ENCODE measurements at places on chromosomes 4 and X. TPM values are rescaled to one million over a fixed set of nuclear protein-coding genes. Genes with fewer than 3 reads are reported as not detected.

CHRNA9 gene
- not detected for total RNA-seq

EFHC2 gene
- 2.2 TPM for total RNA-seq

VSIG1 gene
- 9.9 TPM for total RNA-seq

DMP1 gene
- not detected for total RNA-seq

RAI2 gene
- total RNA-seq = not detected

DNA sequence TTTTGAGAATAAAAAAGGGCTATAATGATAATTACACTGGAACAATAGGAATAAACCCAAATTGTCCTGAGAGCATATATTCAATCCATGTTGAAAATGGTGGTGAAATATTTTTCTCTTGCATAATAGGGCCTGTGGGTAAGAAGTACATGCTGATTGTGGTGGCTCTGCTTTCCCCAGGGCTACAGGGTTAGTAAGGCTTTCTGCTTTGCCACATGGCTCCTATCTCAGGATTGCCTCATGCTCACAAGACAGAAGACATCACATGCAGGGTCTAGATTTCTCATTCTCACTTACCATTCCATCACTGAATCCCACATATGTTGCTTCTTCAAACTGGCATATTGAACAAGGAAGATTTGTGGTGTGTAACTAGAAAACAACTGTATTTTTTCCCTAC lies 12.4 kb upstream of the VEGFC start:
- DNase-seq = no peak

DNA sequence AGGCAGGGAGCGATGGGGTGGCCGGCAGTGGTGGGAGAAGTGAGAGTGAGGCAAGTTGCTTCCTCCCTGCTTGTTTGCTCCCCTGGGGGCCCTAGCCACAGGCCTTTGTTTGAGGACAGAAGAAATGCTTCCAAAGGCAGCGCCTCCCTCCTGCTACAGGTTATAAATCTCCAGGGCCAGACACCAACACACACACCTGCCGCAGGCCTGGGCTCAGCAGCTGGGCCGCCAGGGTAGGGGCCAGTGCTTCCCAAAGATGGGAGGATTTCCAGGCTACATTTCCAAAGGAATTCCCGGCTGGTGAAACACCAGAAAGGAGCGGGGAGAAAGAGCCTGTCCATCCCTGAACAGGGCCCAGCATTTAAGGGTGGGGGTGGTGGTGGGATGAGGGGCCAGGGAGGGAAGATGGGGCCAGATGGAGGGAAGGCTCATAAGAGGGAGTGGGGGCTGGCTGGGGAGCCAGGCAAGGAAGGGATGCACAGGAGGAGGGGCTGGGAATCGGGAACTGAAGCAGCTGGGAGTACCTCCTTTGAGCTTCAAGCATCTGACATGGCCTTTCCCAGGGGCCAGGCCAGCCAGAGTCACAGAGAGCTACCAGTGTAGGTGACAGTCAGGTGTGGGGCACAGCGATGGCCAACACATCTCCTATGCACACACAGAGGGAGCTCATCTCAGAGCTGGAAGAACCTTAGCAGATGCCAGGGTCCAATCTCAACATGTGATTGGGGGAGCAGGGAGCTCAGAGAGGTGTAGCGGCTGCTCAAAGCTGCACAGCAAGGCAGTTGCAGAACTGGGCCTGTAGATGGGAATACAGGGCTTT lies 143.9 kb downstream of the PJA1 start:
- DNase-seq = no peak

GRCh38 chr4:80239480-80240150 lies 26.8 kb upstream of the FGF5 start:
- no peak for DNase-seq

DNA sequence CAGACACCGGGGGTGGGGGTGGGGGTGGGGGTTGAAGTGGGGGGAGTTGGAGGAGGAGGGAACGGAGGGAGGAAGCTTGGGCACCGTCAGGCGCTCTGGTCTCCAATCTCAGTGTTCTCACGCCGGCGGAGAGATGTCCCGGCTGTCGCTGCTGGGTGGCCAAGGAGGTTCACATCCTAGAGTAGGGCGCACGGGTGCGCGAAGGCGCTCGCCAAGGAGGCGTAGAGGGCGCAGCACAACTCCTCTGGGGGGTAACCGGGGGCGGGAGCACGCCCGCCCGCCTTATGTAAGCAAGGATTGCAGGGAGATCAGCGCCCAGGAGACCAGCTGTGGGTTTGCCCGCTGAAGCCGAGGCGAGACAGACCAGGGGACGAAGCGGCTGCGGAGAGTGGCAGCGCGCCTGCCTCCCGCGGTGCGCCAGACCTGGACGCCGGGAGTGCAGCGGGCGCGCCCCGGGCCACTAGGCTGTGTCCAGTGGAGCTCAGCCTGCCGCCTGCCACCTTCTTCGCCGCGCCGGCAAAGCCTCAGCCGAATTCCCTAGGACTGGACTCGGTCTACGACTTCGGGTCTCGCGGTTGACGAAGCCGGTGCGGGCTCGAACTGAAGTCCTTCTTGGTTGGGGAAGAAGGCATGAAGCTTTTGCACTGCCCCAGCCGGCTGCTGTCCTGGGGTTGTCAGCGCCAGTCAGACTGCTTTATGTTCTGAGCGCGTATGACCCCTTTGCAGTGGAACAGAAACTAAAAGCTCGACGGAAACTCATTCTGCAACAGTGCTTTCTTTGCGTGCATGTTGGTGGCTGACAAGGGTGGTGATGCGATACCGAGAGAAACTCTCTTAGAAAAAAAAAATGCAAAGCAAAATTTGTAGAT lies 707 bp upstream of the UNC5C start:
- peak; percentile 33 for DNase-seq

DNA sequence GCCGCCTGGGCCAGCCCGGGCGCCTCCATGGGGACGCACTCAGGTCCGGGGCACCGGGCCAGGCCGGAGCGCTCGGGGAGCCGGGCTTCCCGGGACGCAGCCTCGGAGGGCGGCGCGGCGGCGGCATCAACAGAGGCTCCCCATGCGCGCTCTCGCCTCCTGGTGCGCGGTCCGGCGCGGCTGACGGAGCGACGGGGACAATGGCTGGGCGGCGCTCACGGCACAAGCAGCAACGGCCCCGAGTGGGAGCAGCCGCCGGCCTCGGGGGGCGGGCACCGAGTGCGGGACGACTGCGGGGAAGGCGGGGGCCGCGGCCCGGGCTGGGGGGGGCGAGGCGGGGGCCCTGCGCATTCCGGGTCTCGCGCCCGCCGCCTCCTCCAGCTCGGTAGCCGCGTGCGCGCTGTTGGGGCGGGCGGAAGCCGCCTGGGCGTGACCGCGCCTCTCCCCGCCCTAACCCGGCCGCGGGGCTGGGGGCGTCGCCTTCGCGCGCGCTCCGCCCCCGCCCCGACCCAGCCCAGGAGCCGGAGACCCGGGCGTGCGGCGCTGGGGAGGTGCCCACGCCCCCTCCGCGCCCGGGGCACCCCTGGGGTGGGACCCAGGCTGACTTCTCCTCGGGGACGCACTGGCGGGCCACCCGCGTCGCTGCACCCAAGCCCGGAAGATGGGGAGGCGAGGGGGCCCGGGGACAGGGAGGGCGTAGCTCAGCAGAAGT lies at the start of gene PRKX:
Gene PRKX, minus strand, starts transcription at position 425 of the 712 bp plus-strand sequence. Its CDS starts 396 bp downstream, at position 29.
- peak; percentile 65 for DNase-seq

DNA sequence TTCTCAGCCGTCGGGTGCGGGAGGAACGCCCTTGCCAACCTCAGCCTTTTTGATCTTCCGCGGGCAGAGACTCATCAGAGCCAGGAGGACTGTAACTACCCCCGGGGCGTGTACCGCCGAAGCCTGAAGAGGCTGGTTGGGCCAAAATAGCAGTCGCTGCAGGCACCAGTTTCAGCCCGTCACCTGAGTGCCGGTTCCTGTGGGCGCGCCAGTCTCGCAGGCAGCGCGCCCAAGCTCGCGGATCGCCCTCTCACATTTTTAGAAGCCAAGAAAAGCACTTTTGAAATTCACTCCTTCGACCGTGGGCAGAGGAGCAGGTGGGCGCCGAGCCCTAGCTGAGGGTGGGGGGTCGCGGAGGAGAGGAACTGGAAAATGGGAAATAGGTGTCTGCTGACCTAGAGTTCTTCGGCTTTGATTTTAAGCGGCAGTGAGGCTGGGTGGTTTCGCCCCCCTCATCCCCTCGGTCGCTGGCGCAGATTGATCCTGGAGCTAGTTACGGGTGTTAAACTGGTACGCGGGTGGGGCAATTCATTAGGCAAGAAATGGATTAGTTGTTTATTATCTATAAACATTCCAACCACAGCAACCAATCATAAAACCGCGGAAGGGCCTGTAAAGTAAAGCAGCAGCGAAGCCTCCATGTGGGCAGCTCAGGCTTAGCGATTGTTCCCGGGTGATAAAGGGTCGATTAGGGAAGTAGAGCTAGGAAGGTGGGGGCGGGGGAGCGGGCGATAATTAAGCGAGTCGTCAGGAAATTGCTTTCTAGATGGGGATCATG lies 69.2 kb downstream of the FBXO8 start:
- DNase-seq = peak; percentile 24

DNA sequence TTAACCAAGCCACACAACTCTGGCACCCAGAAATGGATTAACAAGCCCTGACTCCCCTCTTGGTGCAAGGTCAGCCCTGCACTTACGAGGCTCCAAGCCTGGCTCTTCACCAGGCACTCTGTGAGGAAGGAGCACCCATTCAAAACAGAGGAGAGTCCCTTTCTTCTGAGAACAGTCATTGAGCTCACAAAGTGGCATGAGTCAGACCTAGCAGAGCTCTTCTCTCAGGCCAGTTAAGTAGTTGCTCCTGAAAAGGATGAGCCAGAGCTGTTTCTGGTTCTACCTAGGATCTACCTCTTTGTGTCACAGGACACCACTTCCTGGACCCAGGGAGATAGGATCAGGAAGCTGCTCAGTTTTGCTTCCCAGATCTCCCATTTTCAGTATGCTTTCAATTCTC lies 48.2 kb downstream of the EVC2 start:
- no peak for DNase-seq

DNA sequence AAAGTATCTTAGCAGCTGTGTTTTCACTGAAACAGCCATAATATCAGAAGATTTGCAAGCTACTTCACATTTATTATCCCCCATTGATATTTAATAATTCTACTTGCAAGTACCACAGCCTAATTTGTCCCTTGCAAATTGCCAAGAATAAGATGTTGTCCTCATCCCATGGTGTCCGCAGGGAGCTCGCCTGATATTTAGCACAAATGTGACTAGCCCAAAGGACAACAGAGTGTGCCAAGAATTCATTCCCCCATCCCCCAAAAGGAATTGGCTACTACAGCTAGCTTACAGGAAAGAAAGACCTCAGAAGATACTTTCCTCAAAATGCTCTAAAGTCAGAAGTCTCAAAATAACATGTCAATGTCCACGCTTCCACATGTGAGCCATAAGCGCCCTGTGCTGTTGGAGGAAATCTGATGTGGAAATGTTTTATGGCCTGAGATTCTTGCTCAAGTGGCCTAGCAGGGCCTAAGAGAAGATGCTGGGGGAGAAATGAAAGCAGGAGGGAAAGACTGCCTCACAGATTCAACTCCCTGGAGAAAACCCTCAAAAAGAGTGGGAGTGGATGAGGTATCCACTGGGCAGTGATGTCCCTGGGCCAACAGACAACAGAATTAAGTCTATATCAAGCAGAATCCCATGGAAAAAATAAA lies 111.4 kb downstream of the SH3KBP1 start:
- no peak for DNase-seq

DNA sequence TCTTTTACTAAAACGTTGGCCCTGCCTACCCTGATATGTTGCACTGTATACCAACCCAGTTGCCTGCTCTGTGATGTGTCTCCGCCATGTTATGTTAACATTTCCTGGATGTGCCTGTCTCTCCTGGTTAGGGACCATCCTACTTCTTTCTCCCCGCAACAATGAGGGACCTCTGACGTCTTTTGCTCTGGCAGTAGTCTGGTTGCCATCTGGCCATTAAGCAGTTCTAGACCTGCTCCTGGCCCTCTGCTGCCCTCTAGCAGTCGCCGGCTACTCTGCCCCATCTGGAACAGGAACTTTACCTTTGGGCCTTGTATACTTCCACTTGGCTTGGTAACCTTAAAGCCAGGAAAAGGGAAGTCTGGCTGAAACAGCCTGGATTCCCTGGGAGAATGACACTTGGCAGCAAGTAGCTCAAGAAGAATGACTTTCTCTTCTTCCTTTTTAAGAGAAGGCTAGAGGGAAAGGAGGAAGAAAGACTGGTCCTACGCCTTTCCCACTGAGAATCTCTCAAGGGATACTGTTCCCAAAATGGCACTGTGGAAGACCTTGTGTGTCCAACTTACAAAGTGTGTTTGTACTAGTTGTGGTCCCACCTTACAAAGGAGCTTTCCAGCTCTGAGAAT lies 63.5 kb downstream of the GPC3 start:
- DNase-seq = peak; percentile 34

- DNase-seq = no peak
These were observed 54.4 kb downstream of the FAT1 start for GRCh38 chr4:186669159-186669731.

DNA sequence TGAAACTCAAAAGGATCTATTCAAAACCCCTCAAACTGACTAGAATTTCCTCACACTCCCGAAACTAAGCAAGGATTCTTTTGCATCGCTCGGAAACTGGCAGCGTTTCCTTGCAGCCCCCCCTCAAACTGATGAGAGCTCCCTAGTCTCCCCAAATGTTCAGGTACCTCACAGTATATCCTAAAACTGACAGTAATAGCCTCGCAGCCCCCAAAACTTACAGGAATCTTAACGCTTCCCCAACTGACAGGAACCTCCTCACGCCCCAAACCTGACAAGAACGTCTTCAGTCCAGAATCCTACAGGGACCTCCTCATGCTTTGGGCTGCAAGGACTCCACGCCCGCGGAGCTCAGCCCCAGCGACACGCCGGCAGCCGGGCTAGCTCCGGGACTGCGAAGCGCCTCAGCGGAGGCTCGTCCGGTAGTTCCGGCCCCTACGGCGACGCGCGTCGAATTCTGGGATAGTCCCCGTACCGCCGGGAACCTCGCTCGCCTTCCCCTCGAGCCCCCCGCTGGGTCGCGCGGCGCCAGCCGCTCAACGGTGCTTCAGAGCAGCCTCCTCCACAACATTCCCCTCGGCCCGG lies 640 bp downstream of the PHF8 start:
- DNase-seq = peak; percentile 36

DNA sequence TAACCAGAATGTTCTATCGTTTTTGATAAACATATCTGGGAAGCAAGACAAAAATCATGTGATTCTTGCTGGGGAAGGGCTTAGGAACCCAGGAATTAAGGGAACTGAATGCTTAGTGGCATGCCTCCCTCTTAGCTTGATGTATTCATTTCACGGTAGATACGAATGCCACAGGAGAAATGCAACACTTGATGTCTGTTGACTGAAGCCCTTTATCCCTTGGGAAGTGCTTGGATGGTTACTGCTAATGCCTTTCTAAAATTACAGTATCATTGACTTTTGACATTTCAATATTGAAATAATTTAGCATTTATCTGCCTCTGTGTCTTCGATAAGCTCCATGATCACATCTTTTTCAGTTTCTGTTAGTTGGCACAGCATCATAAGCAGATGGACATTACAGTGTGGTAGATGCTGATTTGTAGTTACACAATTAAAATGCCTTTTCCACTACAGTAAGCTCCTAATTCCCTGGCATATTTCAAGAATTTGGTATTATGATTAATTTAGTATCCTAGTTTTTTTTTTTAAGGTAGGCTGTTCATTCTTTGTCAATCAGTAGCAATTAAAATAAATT lies 226.7 kb downstream of the ARHGAP10 start:
- DNase-seq = no peak

- DNase-seq = no peak
These were observed 33.9 kb downstream of the PAK3 start for GRCh38 chrX:111129921-111130320.

GRCh38 chrX:46279925-46280313 lies 265.3 kb downstream of the ZNF674 start:
- no peak for DNase-seq

Data from activated CD4-positive, alpha-beta T cell treated with anti-CD3 and anti-CD28 coated beads, Interleukin-2, amount 10 ng/mL, durations not matched to agents 7 days and 5 days (primary cell).